Activated CD4-positive, alpha-beta T cell treated with anti-CD3 and anti-CD28 coated beads, Interleukin-2, amount 50 U/mL, for 16 hours (primary cell): ENCODE measurements at places on chromosomes 6 and 20.

- DNase-seq = no peak
Observed at GRCh38 chr6:22681761-22682160, 112.4 kb downstream of the HDGFL1 start.

GRCh38 chr6:1695546-1696462 lies 86.1 kb downstream of the FOXC1 start:
- DNase-seq = no peak

GRCh38 chr6:92271091-92271490 lies 1148.3 kb downstream of the EPHA7 start:
- DNase-seq = no peak

DNA sequence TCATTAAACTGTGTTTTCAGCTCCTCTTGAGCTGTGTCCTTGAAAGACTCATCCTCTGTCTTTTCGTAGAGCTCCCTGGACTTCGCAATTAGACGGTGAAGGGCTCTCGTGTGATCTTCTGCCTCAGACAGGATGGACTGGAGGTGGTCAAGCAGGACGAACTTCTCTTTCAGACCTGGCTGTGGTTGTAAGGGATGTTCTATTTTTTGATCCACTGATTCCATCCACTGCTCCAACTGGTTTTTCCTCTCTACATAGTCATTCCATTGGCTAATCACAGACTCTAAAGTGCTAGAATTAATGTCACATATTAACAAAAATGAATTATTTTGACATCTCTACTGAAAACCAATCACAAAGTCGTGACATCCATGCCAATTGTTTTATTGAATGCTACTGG lies 250.1 kb downstream of the SYNE1 start:
- DNase-seq = no peak

- DNase-seq = no peak
Observed at GRCh38 chr20:8375898-8376297, 243.8 kb downstream of the PLCB1 start.

GRCh38 chr6:467671-468082 lies 76.1 kb downstream of the IRF4 start:
- DNase-seq = peak; percentile 87

- DNase-seq = no peak
Observed at GRCh38 chr6:85461798-85462170, 11.9 kb downstream of the NT5E start.

- DNase-seq = no peak
Observed at GRCh38 chr20:9021699-9022098, 47.2 kb upstream of the PLCB4 start.

DNA sequence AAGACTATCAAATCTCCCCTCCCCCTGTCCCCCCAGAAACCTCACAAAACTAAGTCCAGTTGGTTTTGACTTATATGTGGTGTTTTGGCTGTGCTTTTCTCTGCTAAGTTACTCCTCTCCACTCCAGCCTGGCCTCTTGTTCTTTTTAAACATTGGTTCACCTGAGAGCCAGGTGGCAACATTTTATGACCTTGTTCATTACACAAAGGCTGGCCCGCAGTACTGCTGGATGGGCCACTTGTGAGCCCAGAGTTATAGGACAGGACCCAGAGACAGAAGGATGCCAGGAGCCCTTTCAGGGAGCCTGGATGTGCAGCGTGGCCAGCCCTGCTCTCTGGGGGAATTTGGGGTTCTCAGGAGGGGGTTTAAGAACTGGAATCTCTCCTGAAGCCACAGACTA lies 90.0 kb downstream of the RAMACL start:
- DNase-seq = no peak

DNA sequence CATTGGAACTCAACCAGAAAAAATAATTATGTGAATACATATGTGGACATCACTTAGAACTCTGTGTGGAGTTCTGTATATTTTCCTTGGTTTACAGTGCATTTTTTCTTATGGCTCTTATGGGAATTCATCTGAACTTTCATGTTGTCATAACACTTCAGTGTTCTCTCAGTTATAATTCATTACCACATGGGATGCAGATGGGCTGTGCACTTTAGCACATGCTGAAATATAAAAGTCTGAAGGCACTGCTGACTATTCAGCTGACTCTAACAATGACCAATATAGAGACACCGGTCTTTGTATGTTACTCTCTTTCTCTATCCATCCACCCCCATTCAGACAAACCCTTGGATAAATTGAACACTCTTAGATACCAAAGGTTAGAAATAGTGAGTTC lies 29.3 kb downstream of the GRIK2 start:
- DNase-seq = no peak

DNA sequence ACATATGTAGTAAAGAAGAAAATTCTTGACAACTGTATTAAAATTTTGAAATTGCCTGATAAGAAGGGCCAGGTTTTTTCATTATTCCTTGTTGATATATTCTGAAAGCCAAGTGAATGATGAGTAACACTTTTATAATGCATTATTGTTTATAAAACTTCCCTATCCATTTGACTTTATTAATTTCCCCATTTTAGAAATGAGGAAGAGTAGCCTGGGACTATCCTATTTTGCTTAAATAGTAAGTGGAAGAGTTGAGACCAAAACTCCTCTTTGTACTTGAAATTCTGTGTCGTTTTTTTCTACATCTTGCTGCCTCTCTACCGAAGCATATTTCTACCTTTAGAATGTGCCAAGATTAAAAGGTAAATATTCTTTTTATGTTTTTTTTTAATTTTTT lies 39.7 kb downstream of the TRMT11 start:
- no peak for DNase-seq

DNA sequence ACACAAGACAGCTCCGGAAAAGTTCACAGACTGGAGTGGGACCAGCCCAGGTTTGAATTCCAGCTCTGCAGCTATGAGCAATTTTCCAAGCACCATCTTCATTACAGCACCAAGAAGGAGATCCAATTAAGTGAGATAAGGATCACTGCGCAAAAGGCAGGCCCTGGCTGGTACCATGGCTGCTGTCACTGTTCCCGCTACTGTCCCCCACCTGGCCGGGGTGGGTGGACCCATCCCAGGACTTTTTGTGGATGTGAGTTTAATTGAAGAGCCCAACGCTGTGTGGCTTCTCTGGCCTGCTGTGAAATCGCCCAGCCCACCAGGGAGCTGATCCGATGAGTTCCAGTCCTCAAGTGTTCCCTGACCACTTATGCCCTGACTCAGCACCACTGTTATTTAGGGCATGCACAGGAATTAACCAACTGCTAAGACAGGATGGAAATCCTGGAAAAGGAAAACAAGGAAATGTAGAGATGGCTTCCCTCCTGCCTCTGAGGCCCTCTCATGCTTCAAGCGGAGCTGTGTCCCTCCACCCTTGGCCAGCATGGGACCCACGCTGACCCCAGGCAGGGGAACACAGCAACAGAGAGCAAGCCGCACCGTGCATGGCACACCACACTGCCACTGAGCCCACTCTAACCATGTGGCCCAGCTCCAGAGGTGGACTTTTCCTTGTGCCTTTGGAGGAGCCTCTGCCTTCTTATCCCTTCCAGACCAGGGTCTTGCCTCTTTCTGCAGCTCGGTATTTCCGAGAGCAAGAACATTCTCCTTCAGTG lies 150.0 kb upstream of the CST7 start:
- no peak for DNase-seq

GRCh38 chr6:148325316-148326068 lies 17.1 kb upstream of the SASH1 start:
- DNase-seq = no peak

- no peak for DNase-seq
Observed at GRCh38 chr6:107144666-107145065, 29.4 kb upstream of the BEND3 start.

GRCh38 chr6:28134015-28134414 lies 7.7 kb upstream of the ZKSCAN8 start:
- peak; percentile 44 for DNase-seq

DNA sequence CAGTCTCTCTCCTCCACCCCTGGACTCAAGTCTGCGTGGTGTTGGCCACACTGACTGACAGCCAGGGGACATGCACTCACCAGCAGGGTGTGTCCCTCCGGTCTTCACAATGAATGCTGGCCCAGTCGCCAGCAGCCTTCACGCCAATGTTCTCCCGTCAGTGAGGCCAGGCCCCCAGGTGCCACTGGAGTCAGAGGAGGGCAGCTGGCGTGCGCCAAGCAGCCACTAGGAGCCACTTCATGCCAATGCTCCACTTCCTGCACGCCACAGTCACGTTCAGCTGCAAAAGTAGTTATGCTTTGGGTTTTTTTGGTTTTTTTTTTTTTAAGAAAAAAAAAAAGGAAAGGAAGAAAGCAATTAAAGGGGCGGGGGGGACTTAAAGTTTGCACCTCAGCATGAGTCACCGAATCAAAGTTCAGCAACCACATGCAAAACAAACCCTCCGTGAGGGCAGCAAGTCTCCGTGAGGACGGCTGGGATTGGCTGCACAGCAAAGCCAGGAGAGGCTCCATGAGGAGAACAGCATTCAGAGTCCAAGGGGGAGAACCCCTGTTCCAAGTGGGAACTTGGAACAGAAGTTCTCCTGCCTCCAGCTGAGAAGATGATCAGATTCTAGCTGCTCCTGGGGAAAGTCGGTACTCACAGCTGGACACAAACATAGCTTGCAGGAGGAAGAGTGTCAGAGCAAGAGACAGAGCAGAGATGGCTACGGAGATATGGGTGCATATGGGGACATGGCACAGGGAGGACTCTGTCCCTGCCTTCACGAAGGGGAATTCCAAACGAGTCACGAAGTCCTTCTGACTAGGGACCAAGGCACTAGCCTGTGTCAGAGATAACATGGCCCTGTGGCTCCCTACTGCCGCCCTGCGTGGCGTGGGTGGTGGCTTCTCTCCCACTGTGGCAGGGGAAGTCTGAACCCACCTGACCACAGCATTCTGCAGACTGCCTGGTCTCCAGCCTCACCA lies at the start of gene ZC3H12D:
TSS of gene ZC3H12D (minus strand) at position 282 of the 968 bp plus-strand sequence. CDS start 10,471 bp downstream, outside the sequence.
- peak; percentile 90 for DNase-seq

GRCh38 chr6:107740496-107741190 lies 83.5 kb downstream of the SCML4 start:
- peak; percentile 61 for DNase-seq
